GM04503 (cell line): ENCODE measurements at places on chromosomes 5 and 9.
A peak's percentile ranks its signal among the peaks of the same experiment; 100 is the strongest.

DNA sequence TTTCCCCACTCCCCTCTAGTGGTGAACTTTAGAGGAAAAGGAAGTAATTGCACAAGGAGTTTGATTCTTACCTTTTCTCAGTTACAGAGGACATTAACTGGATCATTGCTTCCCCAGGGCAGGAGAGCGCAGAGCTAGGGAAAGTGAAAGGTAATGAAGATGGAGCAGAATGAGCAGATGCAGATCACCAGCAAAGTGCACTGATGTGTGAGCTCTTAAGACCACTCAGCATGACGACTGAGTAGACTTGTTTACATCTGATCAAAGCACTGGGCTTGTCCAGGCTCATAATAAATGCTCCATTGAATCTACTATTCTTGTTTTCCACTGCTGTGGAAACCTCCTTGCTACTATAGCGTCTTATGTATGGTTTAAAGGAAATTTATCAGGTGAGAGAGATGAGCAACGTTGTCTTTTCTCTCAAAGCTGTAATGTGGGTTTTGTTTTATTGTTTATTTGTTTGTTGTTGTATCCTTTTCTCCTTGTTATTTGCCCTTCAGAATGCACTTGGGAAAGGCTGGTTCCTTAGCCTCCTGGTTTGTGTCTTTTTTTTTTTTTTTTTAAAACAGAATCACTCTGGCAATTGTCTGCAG lies 25.3 kb downstream of the SLC22A5 start:
- DNase-seq = no peak

DNA sequence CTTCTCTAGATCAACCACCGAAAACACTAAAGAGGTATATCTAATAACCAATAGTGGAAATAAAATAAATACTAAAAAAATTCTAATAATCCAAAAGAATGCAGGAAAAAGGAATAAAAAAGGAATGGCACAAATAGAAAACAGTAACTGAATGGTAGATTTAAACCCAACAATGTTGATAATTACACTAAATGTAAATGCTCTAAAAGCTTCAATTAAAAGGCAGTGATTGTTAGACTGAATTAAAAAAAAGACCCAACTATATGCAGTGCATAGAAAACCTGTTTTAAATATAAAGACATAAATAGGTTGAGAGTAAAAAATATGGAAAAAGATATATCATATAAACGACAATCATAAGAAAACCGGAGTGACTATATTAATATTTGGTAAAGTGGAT lies 9.2 kb upstream of the ZBTB5 start:
- no peak for DNase-seq

DNA sequence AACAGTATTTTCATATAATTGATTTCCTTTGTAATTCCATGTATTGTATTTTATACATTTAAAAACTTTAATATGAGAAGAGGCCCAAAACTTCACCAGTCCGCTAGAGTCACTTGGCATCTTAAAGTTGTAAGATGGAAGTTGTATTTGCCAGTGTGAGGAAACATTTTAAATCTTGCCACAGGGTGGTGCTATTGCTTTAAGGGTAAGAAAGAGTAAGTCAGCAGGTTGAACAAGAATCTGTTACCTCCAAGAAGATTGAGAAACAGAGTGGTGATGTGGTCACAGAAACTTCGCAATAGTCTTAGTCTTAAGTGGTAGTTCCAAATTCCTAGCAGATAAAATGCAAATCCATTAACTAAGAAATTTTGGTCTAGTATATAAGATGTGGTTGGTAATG lies 39.8 kb upstream of the RANBP6 start:
- peak; percentile 63 for DNase-seq

- no peak for DNase-seq
Measured at GRCh38 chr5:11733185-11733839, 170.9 kb downstream of the CTNND2 start.

- no peak for DNase-seq
Measured at GRCh38 chr9:6229619-6230018, 14.0 kb downstream of the IL33 start.
